ENCODE measurements at places on chromosomes 7 and 10.

- H3K4me3 ChIP-seq = no peak overlapping the region
- H3K36me3 ChIP-seq = no peaks in the 10 kb centered on the region
- no peaks in the 10 kb centered on the region for H3K27me3 ChIP-seq
Observed at GRCh38 chr10:89627830-89628229, 17.2 kb downstream of the PANK1 start.

GRCh38 chr7:5451391-5451790, 27.8 kb upstream of the TNRC18 start:
- H3K27ac ChIP-seq = no peak overlapping the region
- H3K4me1 ChIP-seq = peaks cover 5% of the 10 kb centered on the region
- no peak for DNase-seq
- H3K36me3 ChIP-seq = no peaks in the 10 kb centered on the region
- H3K27me3 ChIP-seq = no peaks in the 10 kb centered on the region

DNA sequence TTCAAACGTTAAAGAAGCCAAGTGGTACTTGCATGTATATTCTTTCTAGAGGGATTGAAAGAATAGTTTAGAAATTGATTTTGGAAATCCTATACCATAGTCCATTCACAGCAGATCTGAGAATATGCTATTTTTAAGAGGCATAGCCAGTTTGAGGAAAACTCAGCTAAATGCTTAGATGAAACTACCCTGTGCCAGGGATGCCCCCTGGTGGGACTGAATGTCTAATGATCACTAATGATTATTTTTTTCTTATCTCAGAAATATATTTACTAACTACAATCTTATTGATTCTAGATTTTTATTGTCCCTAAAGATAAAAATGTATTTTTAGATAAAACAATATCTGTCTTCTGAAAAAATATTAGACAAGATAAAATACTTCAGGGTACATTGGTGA, 844.9 kb upstream of the PHF14 start:
- H3K4me3 ChIP-seq = no peak overlapping the region
- H3K36me3 ChIP-seq = no peaks in the 10 kb centered on the region
- H3K27ac ChIP-seq = no peak overlapping the region
- DNase-seq = no peak
- H3K27me3 ChIP-seq = no peaks in the 10 kb centered on the region

- H3K4me1 ChIP-seq = peaks cover 61% of the 10 kb centered on the region
- no peaks in the 10 kb centered on the region for H3K27me3 ChIP-seq
- no peak overlapping the region for H3K27ac ChIP-seq
- no peak for DNase-seq
Observed at GRCh38 chr10:78412605-78413004, 378.9 kb downstream of the RPS24 start.
